ENCODE measurements at places on chromosomes 7 and 10. TPM values are rescaled to one million over a fixed set of nuclear protein-coding genes. Genes with fewer than 3 reads are reported as not detected.

DNA sequence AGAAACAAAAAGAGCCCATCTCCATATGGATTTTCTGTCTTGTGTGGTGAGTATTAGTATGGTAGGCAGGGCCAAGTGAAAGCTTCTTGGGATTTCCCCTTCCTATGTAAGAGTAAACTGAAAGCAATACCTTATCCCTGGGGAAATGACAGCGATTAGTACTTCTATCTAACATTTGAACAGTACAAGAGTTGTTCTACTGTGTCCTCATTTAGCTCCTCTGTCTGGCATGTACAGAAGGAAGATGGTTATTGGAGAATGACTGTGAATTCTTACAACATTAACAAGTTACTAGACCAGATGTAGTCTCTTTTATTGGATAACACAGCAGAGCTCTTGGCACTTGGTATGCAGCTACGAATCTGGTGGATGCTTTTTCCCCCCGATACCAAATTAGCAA is 17.9 kb upstream of the TRIL start:
- DNase-seq, result no peak

GRCh38 chr10:100291356-100291755 is 4.9 kb upstream of the BLOC1S2 start:
- no peak for DNase-seq

DNA sequence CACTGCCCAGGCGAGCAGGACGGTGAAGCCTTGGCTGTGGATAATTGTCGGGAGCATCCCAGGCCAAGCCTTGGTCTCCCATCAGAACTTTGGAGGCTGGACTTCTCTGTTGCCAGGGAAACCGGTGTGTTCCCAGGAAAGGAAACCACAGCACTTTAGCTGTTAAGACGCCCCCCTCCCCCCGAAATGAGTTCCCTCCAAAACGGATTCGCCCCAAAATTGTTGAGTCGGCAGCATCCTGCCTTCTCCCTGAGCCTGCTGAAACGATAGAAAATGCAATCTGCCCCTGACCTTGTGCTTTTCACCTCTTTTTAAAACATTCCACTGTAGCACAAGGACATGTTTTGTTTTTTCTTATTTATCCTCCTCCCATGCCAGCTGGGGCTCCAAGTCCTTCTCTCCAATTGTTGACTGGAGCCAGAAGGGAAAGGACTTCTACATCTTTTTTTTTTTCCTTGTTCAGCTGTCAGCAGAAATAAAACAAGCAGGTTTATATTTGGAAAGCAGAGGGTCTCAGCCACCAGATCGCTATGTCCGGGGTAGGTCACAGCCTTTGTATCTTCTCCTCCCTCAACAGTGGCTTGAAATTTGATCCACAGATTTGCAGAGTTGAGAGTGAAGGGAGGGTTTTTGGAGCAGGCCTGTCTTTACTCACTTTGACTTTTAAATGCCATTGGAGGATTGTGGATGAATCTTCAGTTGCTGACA is 116.5 kb downstream of the ZMIZ1 start:
- DNase-seq, result no peak

DNA sequence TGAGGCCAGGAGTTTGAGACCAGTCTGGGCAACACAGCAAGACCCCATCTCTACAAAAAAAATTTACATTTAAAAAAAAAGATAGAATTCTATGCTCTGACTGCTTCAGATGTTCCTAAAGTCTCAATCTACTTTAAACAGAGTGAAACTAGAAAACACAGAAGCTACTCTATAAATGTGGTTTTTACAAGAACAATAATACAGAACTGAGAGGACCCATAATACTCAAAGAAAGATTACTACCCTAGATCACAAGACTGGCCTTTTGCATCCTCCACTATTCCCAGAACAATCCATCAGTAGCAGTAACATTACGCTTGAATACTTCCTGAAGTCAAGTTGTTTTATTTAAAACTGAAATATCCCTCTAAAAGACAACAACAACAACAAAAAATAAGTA is 119.4 kb downstream of the ZFAND4 start:
- DNase-seq, result no peak

DNA sequence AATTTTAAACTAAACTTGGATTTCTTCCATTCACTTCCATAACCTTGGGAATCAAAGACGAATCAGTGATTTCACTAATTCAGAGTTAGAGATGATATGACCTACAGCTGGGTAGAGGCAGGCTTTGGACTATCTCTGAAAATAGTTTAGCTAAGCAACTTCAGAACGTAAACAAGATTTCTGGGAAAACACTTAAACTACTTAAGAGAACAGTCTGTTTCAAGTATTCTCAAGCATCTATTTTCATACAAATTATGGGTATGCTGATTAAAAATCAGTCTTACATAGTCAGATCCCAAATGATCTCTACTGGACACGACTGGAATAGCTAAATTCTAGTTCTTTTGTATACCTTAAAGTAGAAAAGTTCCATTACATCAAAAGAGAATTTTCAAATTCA is 179.9 kb downstream of the PLCE1 start:
- no peak for DNase-seq

- DNase-seq, result no peak
These were observed 261.3 kb downstream of the ELFN1 start for GRCh38 chr7:1931256-1931950.

GRCh38 chr10:131832056-131832685 is 68.6 kb upstream of the PPP2R2D start:
- no peak for DNase-seq

DNA sequence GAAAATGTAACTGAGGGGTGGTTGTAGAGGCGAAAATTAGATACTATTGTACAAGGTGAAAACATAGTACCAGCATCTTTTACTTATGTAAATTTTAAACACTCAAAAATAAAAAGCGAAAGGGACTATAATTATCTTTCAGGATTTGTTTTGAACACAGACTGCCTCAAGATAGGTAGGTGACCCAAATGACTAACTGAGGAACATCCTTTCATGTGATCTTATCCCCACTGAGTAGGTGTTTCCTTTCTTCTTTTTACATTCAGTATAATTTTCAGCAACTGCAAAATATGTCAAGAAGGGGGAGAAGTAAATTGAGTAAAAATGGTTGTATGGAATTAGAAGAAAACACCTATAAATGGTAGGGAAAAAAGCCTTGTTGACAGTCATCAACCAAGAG is 236.7 kb downstream of the PHF14 start:
- DNase-seq, result no peak

GRCh38 chr7:44066494-44067063 is 1.2 kb upstream of the PGAM2 start:
- DNase-seq, result peak; percentile 46

DNA sequence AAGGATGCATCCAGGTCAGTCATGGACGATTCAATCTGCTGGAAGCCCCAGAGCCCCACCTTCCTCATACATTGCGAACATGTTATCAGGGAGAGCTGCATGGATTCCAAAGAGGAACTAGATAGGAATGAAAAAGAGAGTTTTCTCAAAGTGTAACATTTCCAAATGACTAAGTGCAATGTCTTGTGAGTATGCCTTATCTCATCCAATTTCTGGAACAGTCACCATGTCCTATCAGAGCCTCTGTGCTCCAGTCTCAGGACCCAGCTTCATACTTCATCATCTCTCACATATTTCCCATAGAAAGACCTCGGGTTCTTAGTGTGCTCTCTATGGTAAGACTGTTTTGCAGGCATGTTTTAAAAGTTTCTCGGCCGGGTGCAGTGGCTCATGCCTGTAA is 26.8 kb downstream of the ZC3HC1 start:
- no peak for DNase-seq

- no peak for DNase-seq
These were observed 12.5 kb upstream of the GNA12 start for GRCh38 chr7:2856388-2857169.

DNA sequence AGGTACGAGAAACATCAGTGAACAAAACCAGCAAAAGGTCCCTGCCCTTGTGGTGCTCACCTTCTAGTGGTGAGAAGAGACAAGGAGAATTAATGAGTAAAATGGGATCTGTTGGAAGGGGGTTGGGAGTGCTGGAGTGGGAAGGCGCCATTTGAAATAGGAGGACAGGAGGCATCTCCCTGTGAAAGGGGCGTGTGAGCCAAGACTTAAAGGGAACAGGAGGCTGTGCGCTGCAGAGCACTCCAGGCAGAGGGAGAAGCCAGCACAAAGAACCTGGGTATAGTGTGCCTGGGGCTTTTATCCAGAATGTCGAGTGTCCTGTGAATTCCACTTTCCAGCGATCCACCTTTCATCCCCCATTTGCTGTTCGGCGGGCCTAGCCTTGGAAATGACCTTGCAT is 497.9 kb upstream of the GALNT17 start:
- no peak for DNase-seq

GRCh38 chr7:120185940-120186682 is 86.9 kb upstream of the KCND2 start:
- DNase-seq, result no peak

NRAP gene
- total RNA-seq, result not detected

OPN4 gene
- not detected for total RNA-seq
